Activated CD4-positive, alpha-beta T cell treated with anti-CD3 and anti-CD28 coated beads, Interleukin-2, amount 10 ng/mL, durations not matched to agents 7 days and 5 days (primary cell): ENCODE measurements at places on chromosomes 5 and 9.

GRCh38 chr5:7075470-7075869 lies 320.5 kb upstream of the ADCY2 start:
- no peak for DNase-seq

GRCh38 chr9:132486706-132487350 lies 76.8 kb downstream of the CFAP77 start:
- DNase-seq = peak; percentile 53

DNA sequence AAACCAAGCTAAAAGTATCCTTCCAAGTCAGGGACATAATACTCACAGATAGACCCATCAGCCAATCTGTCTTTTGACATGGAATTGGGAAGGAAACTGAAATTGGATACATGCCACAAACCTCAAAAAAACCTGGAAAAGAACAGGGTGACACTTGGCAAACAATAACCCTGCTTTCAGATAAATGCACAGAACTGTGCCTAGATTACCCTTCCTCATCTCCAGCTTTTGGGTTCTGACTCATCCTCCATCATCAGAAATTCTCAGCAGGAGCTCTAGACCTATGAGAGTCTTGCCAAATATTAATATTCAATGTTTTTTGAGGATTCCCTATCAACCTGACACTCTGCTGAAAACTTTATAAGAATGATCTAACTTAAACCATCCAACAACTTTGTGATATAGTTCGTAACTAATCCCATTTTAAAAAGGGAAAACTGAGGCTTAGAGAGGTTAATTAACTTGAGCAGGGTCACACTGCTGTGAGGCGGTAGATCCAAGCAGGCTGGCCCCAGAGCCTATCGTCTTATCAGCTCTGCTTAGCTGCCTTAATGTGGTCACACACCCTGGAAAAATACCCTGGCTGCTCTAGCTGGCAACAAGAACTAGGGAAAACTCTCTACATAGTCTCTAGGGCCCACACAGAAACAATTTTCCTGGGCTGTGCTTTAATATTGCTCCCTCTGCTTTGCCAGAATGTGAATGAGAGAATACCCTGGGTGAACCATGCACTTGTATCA lies 157.0 kb upstream of the TRPC7 start:
- DNase-seq = no peak

DNA sequence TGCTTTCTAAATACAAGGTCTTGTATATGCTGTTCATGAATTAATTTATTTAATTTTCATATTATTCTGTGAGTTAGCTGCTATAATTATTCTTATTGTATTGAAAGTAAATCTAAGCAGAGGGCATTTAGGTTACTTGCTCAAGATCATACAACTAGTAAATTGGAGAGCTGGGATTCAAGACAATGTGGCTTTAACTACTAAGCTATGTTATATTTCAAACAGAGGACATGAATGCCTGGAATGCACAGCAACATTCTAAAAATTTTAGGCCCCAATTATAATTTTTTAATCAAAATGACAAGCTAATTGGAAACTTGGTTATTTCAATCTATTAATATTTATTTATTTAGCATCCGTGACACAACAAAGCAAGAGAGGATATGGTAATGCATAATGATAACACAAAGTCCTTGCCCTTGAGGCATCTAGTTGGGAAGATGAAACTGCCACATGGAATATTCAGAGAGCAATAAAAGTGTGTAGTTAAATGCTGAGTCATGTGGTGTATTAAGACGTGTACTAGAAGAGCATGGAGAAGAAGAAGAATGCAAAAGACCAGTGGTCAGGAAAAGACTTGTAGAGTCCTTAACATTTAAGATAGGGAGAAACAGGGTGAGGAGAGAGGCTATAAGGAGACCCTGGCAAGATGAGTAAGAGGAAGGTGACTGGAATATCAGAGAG lies 24.4 kb downstream of the CTXN3 start:
- no peak for DNase-seq

DNA sequence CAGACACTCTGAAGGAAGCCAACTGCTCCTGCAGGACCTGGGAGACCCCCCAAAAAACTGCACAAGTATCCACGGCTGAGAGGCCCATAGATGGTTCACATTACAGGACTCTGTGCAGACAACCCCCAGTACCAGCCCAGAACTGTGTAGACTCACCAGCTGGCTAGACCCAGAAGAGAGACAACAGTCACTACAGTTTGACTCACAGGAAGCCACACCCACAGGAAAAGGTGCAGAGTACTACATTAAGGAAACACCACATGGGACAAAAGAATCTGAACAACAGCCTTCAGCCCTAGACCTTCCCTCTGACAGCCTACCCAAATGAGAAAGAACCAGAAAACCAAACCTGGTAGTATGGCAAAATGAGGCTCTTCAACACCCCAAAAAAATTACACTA lies 281.2 kb upstream of the RGMB start:
- DNase-seq = peak; percentile 11

DNA sequence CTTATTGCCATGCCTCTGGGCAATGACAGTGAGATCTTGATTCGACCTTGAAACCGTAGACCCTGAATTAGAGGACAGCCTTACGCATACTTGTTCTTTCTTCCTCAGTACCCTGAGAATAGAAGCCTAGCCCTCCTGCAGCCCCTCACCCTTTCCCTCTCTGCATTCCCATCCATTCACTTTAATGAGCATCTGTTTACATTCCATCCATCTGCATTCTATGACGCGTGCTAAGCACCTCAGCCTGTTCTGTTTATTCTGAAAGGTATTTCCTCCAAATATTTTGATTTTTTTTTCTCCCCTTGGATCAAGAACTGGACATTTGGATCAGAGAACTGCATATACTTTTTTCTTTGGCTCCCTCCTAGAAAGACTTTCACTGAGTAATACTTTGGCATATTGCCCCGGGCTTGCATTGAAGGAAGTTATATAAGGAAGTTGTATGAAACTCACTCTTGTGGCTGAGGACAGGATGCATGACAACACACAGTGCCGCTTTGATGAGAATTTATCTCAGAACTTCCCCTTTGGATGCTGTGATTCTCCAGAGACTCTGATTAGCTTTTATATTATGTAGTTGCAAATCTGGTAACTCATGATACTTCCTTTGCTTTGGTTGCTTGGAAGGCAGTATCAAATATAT lies 15.7 kb downstream of the TMEM8B start:
- peak; percentile 41 for DNase-seq

DNA sequence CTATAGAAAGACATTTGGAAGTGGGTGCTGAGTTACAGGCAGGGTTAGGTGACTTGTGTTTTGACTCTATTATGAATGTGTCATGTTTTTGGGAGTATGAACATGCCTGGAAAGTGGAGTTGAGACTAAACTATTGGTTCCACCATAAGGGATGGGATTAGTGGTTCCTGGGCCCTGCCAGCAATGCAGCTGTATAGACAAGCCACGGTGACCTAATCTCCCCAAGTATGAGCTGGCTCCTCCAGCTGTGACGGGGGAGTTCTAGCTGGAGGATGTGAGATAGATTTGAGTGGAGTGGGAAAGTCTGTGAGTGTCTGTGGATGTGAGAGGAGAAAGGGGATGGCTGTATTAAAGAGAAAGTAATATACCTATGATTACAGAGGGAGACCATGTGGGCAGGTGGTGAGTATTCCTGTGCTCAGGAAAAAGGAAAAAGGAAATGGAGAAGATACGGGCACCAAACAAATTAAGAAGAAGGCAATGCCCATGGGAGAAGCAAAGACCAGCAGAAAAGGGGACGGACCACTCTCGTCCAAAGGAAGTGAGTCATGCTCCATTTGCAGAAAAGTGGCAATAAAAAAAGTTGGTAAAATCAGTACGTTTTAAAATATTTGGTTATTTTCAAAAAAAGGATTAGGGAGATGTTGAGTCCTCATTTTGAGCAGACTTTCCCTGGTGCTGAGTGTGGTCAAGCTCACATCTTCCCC lies 48.3 kb upstream of the ICE1 start:
- DNase-seq = no peak

DNA sequence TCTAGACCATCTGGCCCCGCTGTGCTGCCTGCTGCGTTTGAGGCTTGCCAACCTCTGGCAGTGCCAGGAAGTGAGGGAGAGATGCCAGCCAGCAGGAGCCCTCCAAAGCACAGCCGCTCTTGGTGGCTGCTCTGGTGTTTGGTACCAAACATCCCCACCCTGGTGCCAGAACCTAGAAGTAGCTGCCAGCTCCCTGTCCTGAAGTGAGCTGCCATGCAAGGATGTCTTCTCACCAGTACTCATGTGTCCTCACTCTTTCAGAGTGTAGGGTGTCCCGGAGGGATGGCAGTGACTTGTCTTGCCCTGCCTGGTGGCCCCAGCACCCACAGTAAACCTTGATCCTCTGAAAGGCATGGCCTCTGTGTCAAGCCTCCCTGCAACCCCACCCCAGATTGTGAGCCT lies 43.4 kb downstream of the AMBP start:
- no peak for DNase-seq
